ENCODE measurements at places on chromosomes 6 and 20.

GRCh38 chr20:37994512-37994911 lies 38.7 kb downstream of the TTI1 start:
- DNase-seq: no peak
- H3K27me3 ChIP-seq: no peaks in the 10 kb centered on the region
- no peak overlapping the region for H3K4me3 ChIP-seq
- no peak overlapping the region for H3K27ac ChIP-seq
- H3K36me3 ChIP-seq: peaks cover 14% of the 10 kb centered on the region
- H3K4me1 ChIP-seq: peaks cover 48% of the 10 kb centered on the region

GRCh38 chr6:18343741-18344140 lies 43.4 kb upstream of the RNF144B start:
- peaks cover 69% of the 10 kb centered on the region for H3K4me1 ChIP-seq
- H3K4me3 ChIP-seq: no peak overlapping the region
- peak overlapping the region; percentile 83 for H3K27ac ChIP-seq
- H3K36me3 ChIP-seq: no peaks in the 10 kb centered on the region
- DNase-seq: peak; percentile 40

- no peak overlapping the region for H3K4me3 ChIP-seq
Measured at GRCh38 chr6:116004841-116005815, 55.6 kb downstream of the FRK start.

GRCh38 chr6:126002755-126003679 lies 16.7 kb downstream of the TRMT11 start:
- DNase-seq: peak; percentile 30
- H3K27me3 ChIP-seq: no peaks in the 10 kb centered on the region
- H3K27ac ChIP-seq: peak overlapping the region; percentile 44
- peaks cover 11% of the 10 kb centered on the region for H3K36me3 ChIP-seq

- DNase-seq: no peak
- no peak overlapping the region for H3K4me3 ChIP-seq
- H3K4me1 ChIP-seq: peaks cover 57% of the 10 kb centered on the region
- peaks cover 2% of the 10 kb centered on the region for H3K27me3 ChIP-seq
- peaks cover 53% of the 10 kb centered on the region for H3K36me3 ChIP-seq
- H3K27ac ChIP-seq: peak overlapping the region; percentile 30
Measured at GRCh38 chr20:38075161-38075998, 41.8 kb downstream of the RPRD1B start.

DNA sequence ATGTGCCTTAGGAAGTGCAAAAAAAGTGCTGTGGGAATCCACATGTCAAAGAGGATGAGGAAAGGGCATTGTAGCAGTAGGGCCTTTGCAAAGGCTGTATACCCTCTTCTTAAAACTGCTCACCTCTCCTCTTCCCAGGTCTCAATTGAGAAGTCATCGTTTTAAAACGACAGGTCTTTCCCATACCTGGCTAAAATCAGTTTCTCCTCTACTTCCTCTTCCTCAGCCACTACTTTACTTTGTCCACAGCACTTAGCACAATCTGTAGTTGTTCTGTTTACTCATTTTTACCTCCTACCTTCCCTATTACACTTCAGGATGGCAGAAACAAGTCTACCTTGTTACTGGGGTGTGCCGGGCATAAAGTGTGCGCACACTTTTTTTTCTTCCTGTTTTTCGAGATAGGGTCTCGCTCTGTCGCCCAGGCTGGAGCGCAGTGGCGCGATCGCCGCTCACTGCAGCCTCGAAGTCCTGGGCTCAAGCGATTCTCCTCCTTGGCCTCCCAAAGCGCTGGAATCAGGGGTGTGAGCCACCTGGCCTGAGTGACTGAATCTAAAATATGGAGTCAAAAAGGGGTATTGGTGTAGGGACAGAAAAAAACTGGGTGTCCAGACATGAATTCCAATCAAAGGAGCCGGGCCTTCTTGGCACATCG lies 9.8 kb upstream of the ELOVL5 start:
- peak overlapping the region; percentile 90 for H3K27ac ChIP-seq
- no peaks in the 10 kb centered on the region for H3K36me3 ChIP-seq
- peaks cover 39% of the 10 kb centered on the region for H3K4me1 ChIP-seq

- H3K36me3 ChIP-seq: peaks cover 7% of the 10 kb centered on the region
- peaks cover 16% of the 10 kb centered on the region for H3K4me1 ChIP-seq
- DNase-seq: peak; percentile 73
Measured at GRCh38 chr6:10014557-10014956, 400.3 kb downstream of the TFAP2A start.

- peaks cover 1% of the 10 kb centered on the region for H3K27me3 ChIP-seq
- no peaks in the 10 kb centered on the region for H3K4me1 ChIP-seq
- no peak overlapping the region for H3K4me3 ChIP-seq
- no peak overlapping the region for H3K27ac ChIP-seq
- DNase-seq: no peak
Measured at GRCh38 chr6:39143238-39143930, 28.4 kb upstream of the SAYSD1 start.

- H3K27ac ChIP-seq: no peak overlapping the region
- DNase-seq: peak; percentile 21
- H3K4me1 ChIP-seq: no peaks in the 10 kb centered on the region
- H3K4me3 ChIP-seq: no peak overlapping the region
- H3K27me3 ChIP-seq: no peaks in the 10 kb centered on the region
Measured at GRCh38 chr6:146526192-146526591, 17.4 kb upstream of the RAB32 start.

- no peaks in the 10 kb centered on the region for H3K4me1 ChIP-seq
- DNase-seq: no peak
- H3K27me3 ChIP-seq: no peaks in the 10 kb centered on the region
- no peak overlapping the region for H3K4me3 ChIP-seq
- H3K36me3 ChIP-seq: no peaks in the 10 kb centered on the region
Measured at GRCh38 chr6:102981490-102982015, 1588.0 kb downstream of the GRIK2 start.

GRCh38 chr20:36377348-36378326 lies 71.5 kb downstream of the DLGAP4 start:
- DNase-seq: no peak
- H3K4me3 ChIP-seq: no peak overlapping the region
- H3K36me3 ChIP-seq: no peaks in the 10 kb centered on the region

DNA sequence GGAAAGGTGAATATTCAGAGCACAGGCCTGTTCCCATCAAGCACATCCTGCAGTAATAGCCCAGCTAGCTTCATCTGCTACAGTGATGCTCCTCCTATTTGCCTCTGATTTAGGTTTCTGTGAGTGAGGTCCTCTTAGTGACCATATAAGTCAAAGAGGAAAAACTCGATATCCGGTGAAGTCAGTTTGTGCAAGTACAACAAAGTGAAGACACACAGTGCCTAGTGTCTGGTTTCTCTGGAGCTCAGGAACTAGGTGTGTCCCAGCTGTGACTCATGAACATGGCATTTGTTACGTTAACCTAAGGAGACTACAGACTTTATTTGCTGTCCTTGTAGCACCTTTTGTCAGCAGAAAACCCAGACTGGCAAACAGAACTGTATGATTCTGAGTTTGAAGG lies 33.9 kb downstream of the EDN1 start:
- peaks cover 55% of the 10 kb centered on the region for H3K4me1 ChIP-seq
- no peaks in the 10 kb centered on the region for H3K27me3 ChIP-seq
- H3K4me3 ChIP-seq: peak overlapping the region; percentile 26
- peaks cover 1% of the 10 kb centered on the region for H3K36me3 ChIP-seq
- DNase-seq: peak; percentile 73

DNA sequence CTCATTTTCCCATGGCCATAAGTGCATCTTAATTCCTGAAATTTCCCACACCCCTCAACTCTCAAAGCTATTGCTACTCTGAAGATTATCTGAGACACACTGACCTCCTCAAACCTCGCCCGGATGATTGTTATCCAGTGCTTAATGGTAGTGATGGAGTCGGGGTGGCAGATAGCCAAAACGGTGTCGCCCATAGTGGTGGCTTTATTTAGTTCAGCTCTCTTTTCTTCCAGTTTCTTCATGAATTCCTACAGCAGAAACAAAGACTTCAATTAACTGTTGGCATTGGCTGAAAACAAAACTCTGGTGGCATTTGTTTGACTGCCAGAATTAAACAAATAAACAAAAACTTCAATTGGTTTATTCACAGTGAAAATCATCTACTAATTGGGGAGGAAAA lies 165.4 kb downstream of the DST start:
- peak overlapping the region; percentile 43 for H3K27ac ChIP-seq
- H3K27me3 ChIP-seq: peaks cover 17% of the 10 kb centered on the region
- DNase-seq: no peak
- H3K4me1 ChIP-seq: peaks cover 25% of the 10 kb centered on the region

- H3K4me1 ChIP-seq: peaks cover 32% of the 10 kb centered on the region
- peak; percentile 37 for DNase-seq
- peak overlapping the region; percentile 76 for H3K27ac ChIP-seq
- H3K36me3 ChIP-seq: 0 out of 2 replicates have a peak, but pooled peaks cover under 1% of the 10 kb centered on the region
- H3K4me3 ChIP-seq: no peak overlapping the region
Measured at GRCh38 chr6:38364127-38364526, 275.6 kb downstream of the BTBD9 start.

DNA sequence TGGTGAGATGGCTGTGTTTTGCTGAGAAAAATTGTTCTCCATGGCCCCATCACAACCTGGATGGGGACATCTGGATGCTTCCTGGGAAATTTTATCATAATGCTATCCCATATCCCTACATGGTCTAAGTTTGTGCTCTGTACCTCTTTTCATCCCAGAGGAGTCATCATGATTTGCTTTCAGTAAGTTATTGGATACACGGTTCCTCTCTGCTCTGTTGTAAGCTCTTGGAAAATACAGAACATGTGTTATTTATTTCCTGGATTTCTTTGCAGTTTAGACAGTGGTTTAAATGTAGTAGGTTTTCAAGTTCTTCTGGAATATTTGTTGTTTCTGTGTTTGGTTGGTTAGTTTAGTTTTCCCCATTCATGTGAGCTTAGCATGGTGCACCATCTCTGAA lies 129.2 kb upstream of the ECI2 start:
- H3K27me3 ChIP-seq: peaks cover 4% of the 10 kb centered on the region
- peaks cover 9% of the 10 kb centered on the region for H3K4me1 ChIP-seq
- no peaks in the 10 kb centered on the region for H3K36me3 ChIP-seq
- no peak overlapping the region for H3K4me3 ChIP-seq

- peak overlapping the region; percentile 65 for H3K4me3 ChIP-seq
- H3K4me1 ChIP-seq: peaks cover 66% of the 10 kb centered on the region
- peak overlapping the region; percentile 47 for H3K27ac ChIP-seq
Measured at GRCh38 chr20:4247261-4247660, 231.9 kb upstream of the RNF24 start.

- H3K4me3 ChIP-seq: no peak overlapping the region
- peaks cover 1% of the 10 kb centered on the region for H3K27me3 ChIP-seq
- H3K27ac ChIP-seq: no peak overlapping the region
Measured at GRCh38 chr20:15100506-15101160, 763.2 kb upstream of the FLRT3 start.

GRCh38 chr6:151284548-151285017 lies 44.8 kb downstream of the AKAP12 start:
- no peak for DNase-seq
- H3K4me3 ChIP-seq: peak overlapping the region; percentile 75
- peaks cover 13% of the 10 kb centered on the region for H3K4me1 ChIP-seq
- H3K27me3 ChIP-seq: peaks cover 10% of the 10 kb centered on the region

DNA sequence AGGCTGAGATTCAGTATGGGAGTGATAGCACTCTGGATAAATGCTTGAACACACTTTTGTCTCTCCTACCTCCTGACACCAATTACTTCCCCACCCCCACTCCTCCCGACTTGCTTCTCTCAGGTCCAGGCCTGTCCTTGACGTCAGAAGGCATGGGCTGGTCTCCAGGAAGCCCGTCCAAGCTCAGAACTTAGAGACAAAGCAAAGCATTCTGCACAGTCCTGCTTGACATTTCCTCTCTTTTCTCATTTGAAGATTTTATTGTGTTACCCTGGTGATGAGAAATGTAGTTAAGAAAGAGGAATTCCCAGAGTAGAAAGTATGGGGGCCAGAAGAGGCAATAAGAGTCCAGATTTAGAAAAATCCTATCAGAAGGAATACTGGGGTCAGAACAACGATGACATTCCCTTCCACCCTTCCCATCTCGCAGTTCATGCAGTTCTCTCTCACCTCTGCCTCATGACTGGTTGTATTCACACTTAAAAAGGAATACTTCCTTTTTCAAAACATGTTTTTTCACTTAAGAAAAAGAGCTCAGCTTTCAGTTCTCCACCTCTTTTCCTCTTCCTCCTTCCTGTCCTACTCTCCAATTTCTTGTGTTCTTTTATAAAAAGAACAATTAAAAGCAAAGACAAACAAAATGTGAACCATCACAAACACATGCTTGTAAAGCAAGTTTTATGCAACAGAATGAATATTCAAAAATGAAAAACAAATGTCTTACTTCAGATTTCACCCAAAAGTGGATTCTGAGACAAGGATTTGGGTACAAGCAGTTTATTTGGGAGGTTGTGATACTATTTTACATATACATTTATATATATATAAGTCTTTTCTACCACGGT lies 18.5 kb upstream of the FAM184A start:
- no peaks in the 10 kb centered on the region for H3K36me3 ChIP-seq
- no peak overlapping the region for H3K27ac ChIP-seq
- H3K27me3 ChIP-seq: peaks cover 5% of the 10 kb centered on the region
- DNase-seq: no peak
- no peak overlapping the region for H3K4me3 ChIP-seq
- H3K4me1 ChIP-seq: no peaks in the 10 kb centered on the region

GRCh38 chr6:98529364-98529763 lies 305.0 kb upstream of the POU3F2 start:
- no peak overlapping the region for H3K27ac ChIP-seq
- no peak overlapping the region for H3K4me3 ChIP-seq
- no peaks in the 10 kb centered on the region for H3K27me3 ChIP-seq
- no peaks in the 10 kb centered on the region for H3K4me1 ChIP-seq

GRCh38 chr20:44120676-44121425 lies 66.1 kb downstream of the JPH2 start:
- no peak overlapping the region for H3K4me3 ChIP-seq
- no peak for DNase-seq
- no peaks in the 10 kb centered on the region for H3K36me3 ChIP-seq
- no peak overlapping the region for H3K27ac ChIP-seq
- H3K27me3 ChIP-seq: peaks cover 2% of the 10 kb centered on the region
- peaks cover 8% of the 10 kb centered on the region for H3K4me1 ChIP-seq

- DNase-seq: no peak
- no peak overlapping the region for H3K27ac ChIP-seq
- no peak overlapping the region for H3K4me3 ChIP-seq
- H3K27me3 ChIP-seq: no peaks in the 10 kb centered on the region
Measured at GRCh38 chr6:17250237-17250636, 30.9 kb upstream of the RBM24 start.

GRCh38 chr6:11230158-11231107 lies 2.0 kb downstream of the NEDD9 start:
- peak; percentile 33 for DNase-seq
- H3K4me3 ChIP-seq: peak overlapping the region; percentile 93

Measured in HFFc6 (cell line).